Forelimb muscle (tissue), 1 donor: ENCODE measurements at places on chromosomes 12 and 14.

- no peak for DNase-seq
Observed at GRCh38 chr14:61646366-61647116, 48.8 kb upstream of the HIF1A start.

DNA sequence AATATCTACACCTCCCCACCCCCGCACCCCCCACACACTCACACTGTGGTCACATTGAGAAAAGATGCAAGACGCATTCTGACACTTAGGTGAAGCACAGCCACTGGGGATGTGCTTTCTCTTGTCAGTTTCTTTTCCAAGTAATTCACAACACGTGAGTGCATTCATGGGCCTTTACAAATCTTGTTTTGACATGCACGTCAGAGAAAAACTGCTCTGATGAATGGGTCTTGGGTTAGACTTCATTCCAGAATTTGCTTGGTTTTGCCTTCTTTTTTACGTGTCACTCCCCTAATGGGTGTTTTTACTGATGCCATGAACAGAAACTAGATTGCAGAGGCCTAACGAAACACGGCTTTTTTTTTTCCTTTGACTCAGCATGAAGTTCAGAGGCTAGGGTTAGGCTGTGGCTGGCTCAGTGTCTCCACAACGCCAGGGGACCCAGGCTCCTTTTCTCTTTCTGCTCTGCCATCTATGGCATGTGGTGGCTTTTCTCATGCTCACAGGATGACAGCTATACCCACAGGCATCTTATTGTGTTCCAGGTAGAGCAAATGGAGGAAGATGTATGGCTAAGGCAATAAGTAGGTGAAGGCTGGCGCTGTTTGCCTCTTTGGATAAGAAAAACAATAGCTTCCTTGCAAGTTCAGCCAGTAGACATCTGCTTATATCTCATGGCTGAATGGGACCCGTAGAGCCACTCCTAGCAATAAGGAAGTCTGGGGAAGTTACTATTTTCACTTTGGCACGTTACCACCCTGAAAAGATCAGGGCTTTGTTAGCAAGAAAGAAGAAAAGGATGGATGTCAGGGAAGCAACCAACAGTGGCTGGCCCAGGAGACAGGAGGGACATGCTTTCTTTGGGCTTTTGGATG lies 253.3 kb downstream of the SLC15A4 start:
- no peak for DNase-seq

DNA sequence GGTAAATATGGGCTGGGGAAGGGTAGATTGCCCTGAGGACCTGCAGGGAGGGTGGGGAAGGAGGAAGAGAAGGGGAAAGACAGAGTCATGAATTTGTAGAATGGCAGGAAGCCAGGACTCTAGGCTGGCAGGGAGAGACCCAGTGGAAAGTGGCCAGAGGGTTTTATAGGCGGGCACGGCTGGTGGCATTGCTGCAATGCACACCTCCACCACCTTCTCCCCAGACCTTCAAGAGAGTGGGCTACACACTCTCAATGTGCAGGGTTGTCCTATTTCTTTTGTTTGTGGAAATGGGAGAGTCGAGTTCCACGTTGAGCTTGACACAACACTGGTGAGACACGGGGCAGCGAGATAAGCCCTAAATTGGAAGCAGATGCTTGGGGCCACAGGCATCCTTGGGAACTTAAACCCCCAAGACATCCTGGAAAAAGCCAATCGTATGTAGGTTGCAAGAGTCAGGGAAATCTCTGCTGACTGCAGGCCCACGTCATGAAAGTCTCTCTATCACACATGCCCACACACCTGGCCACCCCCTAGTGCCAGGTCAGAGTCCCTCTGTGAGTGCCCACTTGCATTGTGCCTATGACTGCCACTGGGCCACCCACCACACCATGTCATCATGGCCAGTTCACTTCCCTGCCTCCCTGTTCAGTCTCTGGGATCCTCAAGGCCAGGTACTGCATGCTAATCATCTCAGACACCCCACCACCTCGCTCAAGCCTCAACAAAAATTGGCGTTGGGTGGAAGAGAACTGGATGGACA lies 38.0 kb upstream of the BDKRB2 start:
- DNase-seq: no peak

DNA sequence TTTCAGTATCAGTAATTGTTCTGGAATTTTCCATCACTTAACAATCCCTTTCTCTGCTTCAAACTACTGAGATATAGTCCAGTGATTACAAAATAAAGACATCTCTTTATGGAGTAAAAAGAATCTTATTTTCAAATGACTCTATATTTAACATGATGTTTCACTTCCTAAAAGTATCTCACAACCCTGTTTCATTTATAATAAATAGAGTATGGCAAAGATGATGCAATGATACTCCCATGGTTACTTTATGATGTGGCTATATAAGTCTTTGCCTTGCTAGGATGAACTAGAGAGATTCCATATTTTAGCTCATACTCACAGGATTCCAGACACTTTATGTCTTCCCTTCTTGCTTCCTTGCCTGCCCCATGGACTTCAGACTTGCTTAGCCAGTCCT lies 953.5 kb upstream of the MDGA2 start:
- DNase-seq: no peak

- no peak for DNase-seq
Observed at GRCh38 chr12:67413577-67413976, 144.4 kb downstream of the CAND1 start.

DNA sequence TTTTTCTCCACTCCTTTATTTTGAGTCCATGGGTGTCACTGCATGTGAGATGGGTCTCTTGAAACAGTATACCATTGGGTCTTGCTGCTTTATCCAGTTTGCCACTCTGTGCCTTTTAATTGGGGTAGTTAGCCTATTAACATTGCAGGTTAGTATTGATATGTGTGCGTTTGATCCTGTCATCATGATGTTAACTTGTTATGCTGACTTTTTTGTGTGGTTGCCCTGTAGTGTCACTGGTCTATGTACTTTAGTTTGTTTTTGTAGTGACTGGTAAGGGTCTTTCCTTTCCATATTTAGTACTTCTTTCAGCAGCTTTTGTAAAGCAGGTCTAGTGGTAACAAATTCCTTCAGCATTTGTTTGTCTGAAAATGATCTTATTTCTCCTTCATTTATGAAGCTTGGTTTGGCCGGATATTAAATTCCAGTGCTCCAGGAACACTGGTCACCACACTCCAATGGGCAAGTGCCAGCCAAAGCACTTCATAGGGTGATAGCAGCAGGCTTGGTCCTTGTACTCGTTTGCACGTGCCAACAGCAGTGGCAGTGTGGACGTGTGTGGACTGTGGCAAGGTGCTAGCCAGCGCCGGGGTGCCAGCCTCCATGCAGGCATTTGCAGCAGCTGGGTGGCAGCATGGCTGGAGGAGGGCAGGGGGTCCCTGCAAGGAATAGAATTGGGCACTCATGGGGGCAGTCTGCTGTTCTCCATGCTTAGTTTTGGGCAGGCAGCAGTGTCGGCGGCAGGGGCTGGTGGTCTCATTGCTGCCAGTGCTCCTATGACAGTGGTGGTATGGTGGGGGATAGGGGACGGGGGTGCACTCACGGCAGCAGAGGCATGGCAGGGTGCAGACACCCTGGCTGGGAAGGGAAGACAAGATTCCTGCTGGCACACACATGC lies 53.5 kb downstream of the FRS2 start:
- DNase-seq: no peak

DNA sequence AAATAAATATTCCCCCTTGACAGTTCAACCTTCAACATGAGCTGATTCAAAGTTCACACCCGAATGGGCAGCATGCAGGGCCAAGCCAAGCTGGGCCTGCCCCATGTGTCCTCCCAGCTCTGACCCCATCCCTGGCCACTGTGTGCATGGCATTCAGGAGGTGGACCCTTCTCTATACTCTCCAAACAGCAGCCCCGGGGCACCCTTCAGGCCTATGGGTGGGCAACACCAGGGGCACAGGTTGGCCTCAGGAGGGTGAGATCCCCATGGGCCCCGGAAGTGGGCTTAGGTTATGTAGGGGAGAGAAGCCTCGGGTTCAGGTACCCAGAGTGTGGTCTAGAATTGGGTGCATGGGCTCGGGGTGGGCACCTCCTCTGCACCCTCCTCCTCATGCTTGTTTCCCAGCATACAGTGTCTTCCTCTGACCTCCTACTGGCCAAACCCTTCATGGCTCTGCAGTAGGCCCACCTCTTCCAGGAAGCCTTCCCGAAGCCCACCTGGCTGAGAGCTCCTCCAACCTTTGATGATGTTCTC lies 31.5 kb upstream of the BCL7A start:
- DNase-seq: no peak

GRCh38 chr14:59870277-59871165 lies at the start of gene RTN1:
Gene RTN1 (minus strand): TSS chr14:59870776. CDS start chr14:59870630, 146 bp downstream.
- DNase-seq: no peak

DNA sequence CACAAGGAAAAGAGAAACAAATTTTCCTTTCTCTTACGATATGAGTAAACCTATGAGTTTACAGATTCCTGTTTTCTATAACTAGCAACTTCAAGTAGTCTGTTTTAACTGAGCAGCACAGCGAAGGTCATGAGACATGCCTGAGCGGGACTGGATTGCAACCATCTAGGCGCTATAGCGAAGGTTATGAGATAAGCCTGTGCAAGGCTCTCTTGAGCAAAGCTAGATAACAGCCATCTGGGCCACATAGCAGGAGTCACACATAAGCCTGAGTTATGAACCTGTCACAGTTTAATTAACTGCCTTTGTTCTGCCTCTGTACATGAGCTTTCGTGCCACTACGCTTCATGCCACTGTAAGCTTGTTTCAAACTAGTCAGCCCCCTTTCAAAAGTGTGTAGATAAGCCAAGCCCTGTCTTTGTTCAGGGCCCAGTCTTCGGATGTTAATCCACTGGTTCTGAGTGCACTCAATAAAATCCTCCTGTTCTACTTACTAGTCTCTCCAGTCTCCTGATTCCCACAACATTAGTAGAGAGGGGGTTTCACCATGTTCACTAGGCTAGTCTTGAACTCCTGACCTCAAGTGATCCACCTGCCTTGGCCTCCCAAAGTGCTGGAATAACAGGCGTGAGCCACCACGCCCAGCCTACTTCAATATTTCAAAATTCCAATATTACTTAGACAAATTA lies 47.1 kb downstream of the SEC23A start:
- DNase-seq: no peak

- DNase-seq: no peak
Observed at GRCh38 chr14:88856786-88857366, 32.4 kb downstream of the TTC8 start.

DNA sequence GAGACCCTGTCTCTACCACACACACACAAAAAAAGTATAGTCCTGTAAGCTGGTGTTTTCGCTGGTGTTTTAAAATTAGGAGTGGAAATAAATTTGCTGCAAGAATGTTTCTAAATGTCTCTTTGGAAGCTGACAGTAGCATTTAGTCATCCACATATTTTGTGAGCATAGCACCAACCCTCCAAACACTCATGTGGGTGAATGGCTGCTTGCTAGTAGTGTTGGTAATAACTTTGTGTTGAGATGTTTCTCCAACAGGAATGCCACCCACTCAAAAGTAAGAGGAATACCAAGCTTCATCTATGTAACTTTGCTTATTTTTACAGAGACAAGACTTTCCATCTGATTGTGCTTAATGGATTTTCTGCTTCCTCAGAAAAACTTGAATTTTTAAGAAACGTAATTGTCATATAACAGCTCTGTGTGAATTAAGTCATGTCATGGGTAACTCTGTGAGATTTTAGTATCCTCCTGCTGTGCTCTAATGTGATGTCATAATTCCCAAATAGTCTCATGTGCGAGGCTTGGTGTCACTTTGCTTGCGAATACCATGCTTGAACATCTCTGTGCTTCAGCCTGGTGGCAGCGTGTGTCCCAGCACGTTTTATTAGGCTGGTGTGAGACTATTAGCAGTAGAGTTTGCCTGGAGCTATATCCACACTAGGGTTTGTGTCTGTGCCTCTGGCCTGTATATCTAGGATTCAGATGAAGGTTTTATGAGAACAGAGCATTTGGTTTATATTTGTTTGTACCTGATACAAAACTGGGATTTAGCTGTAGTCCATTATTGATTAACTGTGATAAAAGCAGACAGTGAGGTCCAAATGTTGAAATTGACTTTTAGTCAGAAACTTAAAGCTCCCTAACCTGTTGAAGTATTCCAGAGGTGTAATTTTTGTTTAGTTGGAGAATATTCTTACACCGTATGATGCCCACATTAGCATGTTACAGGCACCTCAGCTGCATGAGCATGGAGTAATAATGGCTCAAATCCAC lies 80.5 kb downstream of the FBXW8 start:
- DNase-seq: no peak

DNA sequence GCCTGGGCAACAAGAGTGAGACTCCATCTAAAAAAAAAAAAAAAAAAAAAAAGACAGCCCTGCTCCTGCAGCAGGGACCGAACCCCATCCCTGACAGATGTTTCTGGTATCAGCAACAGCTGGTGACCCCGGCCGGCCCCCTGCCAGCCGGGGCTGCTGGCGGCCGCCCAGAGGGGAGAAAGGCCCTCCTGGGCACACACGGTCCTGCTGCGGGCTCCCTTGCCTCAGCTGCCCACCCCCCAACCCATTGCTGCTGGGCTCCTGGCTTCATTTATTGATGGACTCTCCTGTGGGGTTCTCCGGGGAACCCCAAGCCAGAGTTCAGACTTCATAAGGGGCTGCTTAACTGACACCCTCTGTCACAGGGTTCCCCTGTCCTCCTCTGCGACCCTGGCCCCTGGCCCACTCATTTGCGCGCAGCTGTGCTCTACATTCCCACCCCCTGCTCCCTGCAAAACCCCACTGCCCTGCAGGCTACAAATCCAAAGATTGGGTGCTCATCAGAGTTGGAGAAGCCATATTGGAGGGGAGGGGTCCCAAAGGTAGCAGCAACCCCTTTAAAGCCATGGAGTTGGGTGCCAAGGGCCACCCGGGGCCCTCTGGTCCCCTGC lies 103.6 kb upstream of the RTL1 start:
- no peak for DNase-seq

DNA sequence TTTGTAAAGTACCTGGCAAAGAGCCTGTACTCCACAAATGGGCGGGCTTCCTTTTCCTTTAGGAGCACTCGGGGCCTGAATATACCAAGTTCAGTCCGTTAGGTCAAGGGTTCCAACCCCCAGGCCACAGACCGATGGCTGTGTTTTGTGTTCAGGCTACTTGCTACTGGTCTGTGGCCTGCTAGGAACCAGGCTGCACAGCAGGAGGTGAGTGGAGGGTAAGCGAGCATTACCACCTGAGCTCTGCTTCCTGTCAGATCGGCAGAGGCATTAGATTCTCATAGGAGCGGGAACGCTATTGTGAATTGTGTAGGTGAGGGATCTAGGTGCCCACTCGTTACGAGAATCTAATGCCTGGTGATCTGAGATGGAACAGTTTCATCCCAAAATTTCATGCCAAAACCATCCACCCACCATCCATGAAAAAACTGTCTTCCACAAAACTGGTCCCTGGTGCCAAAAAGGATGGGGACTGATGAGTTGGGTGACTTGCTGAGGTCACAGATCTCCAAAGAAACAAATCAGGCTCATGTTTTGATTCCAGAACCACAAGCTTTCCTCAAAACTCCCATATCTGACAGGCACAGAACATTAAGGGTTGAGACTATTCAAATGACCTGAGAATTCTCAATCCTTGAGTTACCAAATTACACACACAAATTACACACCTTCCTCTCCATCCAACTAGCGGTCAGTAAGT lies 4.2 kb downstream of the CSRP2 start:
- no peak for DNase-seq

GRCh38 chr12:24591715-24592440 lies 357.0 kb downstream of the BCAT1 start:
- DNase-seq: no peak

GRCh38 chr12:3161861-3162260 lies 84.7 kb downstream of the TSPAN9 start:
- no peak for DNase-seq

GRCh38 chr12:8630131-8630530 lies 17.5 kb upstream of the AICDA start:
- no peak for DNase-seq

GRCh38 chr14:90273532-90273931 lies 17.2 kb downstream of the PSMC1 start:
- no peak for DNase-seq

GRCh38 chr12:47896633-47897032 lies 8.2 kb downstream of the VDR start:
- no peak for DNase-seq
